Kidney (tissue), 22 donors: ENCODE measurements at places on chromosomes 13 and 19. TPM values are rescaled to one million over a fixed set of nuclear protein-coding genes. Genes with fewer than 3 reads are reported as not detected.

Gene ZNF709
- total RNA-seq: 5.7 TPM

Gene ZNF260
- total RNA-seq: 12.8 TPM

Gene SPATA13
- total RNA-seq: 69.2 TPM

Gene NMRK2
- total RNA-seq: 0.69 TPM

Gene CLN5
- 80.8 TPM for total RNA-seq

Gene OR4F17
- 0.35 TPM for total RNA-seq

Gene TIMM29
- total RNA-seq: 21.7 TPM

Gene RASGRP4
- total RNA-seq: 3.6 TPM

Gene FRY
- total RNA-seq: 69.5 TPM

Gene ZNF132
- total RNA-seq: 7.8 TPM

Gene NLRP11
- total RNA-seq: 0.35 TPM
